Stimulated activated CD8-positive, alpha-beta memory T cell treated with anti-CD3 and anti-CD28 coated beads, Interleukin-2, amount 100 ng/mL, for 1 hour (primary cell): ENCODE measurements at places on chromosomes 5 and 9.

- no peak for DNase-seq
Observed at GRCh38 chr5:104817127-104817526, 1254.5 kb upstream of the NUDT12 start.

DNA sequence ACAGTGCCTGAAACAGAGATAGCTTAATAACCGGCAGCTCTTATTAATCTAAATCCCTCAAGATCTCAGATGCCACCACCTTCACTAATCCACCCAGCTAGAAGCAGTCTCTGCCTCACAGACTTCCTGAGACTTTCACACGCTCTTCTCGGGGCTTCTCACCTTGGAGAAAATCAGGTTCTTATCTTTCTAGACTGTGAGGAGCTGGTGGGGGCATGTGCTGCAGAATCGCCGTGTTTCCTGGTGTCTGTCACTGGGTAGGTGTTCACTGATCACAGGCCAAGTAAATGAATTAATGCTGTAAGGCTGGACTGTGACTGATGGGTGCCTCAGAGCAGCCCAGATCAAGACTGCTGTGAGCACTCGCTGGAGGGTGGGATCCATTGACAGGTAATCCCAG, 101.7 kb downstream of the PSD2 start:
- no peak for DNase-seq

GRCh38 chr5:73735032-73735734, 109.2 kb downstream of the ARHGEF28 start:
- no peak for DNase-seq

DNA sequence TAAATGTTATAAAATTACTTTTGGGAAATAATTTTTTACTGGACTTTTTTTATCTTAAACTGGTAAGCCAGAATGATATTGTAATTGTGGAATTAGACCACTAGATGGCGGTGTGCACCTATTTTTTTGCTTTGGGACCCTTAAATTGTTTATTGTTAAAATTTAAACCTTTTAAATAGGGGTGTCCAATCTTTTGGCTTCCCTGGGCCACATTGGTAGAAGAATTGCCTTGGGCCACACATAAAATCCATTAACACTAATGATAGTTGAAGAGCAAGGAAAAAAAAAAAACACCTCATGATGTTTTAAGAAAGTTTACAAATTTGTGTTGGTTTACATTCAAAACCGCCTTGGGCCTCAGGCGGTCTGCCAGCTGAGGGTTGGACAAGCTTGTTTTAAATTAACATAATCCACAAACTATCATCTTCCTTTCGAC, 28.4 kb upstream of the GADD45G start:
- no peak for DNase-seq

DNA sequence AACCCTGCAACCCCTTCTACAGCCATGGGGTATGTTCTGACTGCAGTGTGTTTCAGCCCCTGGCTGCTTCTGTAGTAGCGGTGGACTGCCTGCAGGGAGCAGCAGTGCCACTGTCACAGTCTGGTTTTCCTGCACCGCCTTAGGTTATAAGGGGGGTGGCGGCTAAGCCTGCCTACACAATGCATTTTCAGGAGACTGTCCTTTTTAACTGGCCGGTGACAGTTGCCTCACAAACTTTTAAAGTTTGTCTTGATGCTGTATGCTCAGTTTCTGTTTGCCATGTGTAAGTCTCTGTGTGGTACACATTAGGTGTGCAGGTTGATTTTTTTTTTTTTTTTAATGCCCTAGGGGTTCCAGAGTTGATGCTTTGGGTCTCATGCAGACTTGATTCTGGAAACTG, 53.0 kb downstream of the NUP214 start:
- DNase-seq, result peak; percentile 65

- DNase-seq, result no peak
Observed at GRCh38 chr5:68260467-68260866, 44.9 kb downstream of the PIK3R1 start.

GRCh38 chr5:112686675-112687074, 51.0 kb upstream of the APC start:
- no peak for DNase-seq

DNA sequence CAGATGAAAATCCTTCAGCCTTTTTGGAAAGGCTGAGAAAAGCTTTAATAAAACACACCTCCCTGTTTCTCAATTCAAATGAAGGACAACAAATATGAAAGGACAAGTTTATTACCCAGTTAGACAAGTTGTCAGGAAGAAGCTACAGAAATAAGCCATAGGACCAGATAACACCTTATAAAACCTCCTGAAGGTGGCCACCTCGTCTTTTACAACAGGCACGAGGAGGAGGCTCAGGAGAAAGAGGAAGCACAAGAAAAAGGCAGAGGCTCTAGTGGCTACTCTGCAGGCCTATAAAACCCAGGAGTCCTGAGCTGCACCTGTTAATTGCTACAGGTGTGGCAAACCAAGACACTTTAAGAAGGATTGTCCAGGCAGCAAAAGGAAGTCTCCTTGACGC, 352.1 kb upstream of the CDH18 start:
- DNase-seq, result no peak

DNA sequence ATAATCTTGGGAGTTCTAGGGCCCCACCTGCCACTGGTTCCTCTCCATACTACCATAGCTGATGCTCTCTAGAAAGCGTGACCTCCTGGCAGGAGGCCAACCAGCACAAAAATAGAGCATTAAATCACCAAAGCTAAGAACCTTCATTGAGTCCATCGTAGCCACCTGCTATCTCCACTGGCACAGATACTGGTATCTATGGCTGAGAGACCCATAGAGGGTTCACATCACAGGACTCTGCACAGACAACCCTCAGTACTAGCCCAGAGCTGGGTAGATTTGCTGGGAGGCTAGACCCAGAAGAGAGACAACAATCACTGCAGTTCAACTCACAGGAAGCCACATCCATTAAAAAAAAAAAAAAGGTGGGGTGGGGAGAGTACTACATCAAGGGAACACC, 509.1 kb downstream of the DTWD2 start:
- DNase-seq, result no peak

- no peak for DNase-seq
Observed at GRCh38 chr5:16906255-16906654, 29.8 kb downstream of the MYO10 start.

DNA sequence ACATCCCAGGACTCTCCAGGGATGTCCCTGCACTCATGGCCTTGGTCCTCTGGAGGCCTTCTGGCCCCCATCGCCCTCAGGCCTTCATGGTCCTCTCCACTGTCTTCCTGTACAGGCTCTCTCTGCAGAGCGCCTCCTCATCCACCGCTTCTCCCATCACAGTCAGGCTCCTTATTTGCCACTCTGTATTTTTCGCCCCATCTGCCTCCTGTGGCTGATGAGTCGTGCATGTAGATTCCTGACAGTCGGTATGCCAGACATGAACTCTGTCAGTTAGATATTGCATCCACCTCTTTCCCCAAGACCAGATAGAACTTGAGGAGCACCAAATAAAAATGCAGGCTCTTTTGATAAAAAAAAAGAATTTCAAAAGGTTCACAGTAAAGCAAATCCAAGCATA, 362.8 kb downstream of the IRX1 start:
- DNase-seq, result no peak

- no peak for DNase-seq
Observed at GRCh38 chr5:133154274-133155075, 102.7 kb downstream of the HSPA4 start.

- DNase-seq, result no peak
Observed at GRCh38 chr5:40623480-40624420, 56.0 kb upstream of the PTGER4 start.

DNA sequence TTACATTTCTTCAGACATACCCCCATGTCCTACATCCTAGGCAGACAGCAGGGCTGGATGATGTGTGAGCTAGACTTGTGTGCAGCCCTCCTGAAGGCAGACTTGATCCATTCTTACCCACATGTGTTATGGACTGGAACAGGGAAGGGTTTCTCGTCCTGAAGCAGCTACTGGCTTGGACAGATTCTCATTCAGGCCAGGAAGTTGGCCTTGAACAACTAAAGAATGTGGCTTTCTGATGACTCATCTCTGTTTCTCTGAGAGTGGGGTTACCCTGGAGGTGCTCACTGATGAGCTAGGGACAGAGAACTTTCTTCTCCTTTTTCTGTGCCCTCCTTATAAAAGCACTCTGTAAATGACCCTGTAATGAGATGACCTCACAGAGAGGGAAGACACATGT, 246.5 kb downstream of the PCSK5 start:
- DNase-seq, result no peak

DNA sequence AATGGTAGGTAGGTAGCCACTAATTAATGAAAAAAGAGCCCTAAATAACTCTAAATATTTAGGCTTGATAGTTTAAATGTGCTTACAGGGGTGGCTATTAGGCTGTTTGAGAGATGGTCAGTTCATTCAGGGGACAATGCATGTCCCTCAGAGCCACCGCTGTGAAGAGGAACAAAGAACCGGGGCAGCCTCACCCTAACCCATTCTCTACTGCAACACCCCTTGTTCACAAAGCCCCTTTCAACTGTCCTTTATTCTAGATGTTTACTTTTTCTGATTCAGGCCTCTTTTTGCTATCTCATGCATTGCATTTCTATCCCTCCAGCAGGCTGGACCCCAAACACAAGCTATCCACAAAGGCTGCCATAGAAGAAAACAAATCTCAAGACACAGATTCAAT, 906.7 kb downstream of the NR2F1-AS1 start:
- no peak for DNase-seq

GRCh38 chr9:92163276-92163675, 48.1 kb upstream of the SPTLC1 start:
- DNase-seq, result no peak

GRCh38 chr9:22049411-22049810, 40.3 kb upstream of the CDKN2B start:
- no peak for DNase-seq

GRCh38 chr5:4204276-4205141, 608.9 kb downstream of the IRX1 start:
- no peak for DNase-seq

DNA sequence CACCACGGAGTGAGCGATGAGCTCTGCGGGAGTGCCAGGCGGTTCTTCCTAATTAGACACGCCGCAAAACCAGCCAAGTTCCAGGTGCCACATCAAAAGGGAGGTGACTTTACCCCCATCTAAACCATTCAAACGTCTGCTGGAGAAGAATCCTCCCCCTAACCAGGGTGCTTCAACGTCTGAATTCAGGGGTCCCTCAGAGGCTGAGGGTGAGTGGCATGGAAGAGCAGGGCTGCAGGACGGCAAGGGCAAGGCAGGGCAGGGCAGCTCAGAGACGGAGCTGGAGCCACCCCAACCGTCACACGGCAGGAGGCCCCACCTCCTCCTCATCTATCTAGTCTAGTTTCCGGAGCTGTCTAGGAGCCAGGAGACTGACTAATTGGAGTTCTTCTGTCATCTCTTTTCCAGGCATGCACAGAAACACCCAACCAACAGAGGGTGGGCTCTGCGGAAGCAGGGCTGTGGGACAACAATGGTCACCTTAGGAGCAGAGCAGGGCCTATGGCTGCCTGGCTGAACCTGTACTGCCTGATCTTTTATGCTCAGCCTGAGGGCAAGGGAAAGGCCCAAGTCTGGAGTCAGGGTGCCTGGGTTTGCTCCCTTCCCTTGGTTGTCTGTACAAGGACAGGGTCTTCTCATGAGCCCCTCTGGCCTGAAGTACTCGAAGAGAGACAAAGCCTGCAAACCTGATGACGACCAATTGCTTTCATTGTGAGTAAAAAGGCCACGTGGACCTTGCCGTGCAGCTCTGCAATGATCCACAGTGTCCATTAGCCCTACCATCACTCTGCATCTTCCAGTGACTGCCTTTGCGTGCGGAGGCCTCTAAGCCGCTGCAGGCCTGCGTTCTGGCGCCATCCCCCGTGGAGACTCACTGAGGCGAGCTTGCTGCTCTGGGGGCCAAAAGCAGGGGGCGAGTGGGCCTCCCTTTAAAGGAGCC, 81.0 kb upstream of the SLC25A51 start:
- no peak for DNase-seq

GRCh38 chr9:99128133-99128406, 23.2 kb downstream of the TGFBR1 start:
- no peak for DNase-seq

DNA sequence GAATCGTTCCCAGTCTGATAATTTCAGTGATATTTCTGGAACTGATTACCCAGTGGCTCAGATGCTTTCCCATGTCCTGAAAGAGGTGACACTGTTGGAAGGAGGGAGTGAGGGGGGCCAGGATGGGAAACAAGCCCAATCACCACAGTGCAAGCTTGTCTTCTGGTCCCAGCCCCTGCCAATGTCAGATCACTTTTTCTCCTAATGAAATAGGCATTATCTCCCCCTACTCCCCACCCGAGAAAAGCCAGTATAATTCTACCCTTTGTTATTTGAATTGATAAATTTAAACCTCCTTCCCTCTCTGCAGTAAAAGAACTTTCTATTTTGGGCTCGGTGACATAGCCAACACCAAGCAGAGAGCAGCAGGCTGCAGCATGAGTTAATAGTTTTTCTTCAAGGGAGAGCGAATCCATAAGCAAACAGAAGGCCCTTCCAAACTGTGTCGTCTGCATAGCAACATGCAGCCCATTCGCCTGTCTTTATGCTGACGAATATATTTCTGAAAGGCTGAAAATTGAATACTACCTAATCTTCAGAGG, 14.6 kb upstream of the PPP2CA start:
- DNase-seq, result no peak

DNA sequence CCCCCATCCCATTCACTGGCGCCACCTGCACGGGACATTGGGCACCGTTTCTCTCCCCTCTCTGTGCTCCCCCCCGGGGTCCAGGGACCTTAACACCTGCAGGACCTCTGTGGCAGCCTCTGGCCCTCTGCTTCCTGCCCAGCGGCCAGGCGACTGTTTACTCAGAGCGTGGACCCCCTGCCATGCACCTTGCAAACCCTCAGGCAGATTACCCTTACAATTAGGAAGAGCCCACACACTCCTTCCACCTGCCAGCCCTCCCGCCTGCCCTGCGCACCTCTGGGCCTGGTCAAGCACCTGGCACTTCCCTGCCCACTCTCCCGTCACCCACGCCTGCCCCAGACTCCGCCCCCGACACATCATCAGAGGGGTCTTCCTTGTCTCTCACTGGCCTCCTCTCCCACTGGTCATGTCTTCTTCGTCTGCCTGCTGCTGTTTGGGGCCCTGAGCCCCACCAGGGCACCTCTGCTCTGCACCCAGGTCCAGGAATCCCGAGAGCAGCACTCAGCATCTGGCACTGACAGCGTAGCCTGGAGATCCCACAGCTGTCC, 281.3 kb upstream of the IRX4 start:
- DNase-seq, result no peak

DNA sequence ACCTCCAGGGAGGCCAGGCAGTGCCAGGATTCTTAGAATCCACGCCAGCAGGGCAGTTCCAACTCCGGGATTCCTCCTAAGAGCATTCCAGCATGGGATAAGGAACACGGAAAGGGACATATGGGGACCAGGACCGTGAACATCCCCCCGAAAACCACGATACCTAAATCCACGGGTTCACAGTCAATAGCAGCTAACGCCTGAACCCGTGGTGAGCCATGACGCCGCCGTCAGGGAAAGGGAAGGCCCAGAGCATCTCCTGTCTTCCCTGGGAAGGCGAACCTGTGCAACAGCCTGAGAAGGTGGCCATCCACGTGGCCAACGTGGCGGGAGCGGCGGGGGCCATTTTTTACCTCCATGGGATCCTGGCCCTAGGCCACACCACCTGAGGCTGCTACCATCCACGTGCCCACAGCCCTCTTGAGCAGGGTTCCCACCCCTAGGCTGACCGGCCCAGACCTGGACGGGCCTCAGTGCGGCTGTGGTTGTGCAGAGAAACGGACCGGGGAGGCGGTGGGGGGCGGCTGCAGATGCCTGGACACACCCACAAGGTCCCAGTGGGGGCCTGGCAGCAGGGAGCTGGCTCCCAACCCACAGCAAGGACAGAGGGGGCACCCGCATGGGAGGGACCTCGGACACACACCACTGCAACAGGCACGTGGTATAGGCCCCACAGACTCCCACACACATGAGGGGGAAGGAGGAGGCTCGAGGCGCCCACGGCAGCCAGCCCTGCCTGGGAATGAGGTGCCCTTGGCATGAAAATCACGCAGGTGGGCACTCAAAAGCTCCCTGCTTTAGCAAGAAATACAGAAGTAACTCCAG, 42.8 kb downstream of the SLC12A7 start:
- no peak for DNase-seq
